ENCODE measurements at places on chromosomes 16 and 17.
A peak's percentile ranks its signal among the peaks of the same experiment; 100 is the strongest.

DNA sequence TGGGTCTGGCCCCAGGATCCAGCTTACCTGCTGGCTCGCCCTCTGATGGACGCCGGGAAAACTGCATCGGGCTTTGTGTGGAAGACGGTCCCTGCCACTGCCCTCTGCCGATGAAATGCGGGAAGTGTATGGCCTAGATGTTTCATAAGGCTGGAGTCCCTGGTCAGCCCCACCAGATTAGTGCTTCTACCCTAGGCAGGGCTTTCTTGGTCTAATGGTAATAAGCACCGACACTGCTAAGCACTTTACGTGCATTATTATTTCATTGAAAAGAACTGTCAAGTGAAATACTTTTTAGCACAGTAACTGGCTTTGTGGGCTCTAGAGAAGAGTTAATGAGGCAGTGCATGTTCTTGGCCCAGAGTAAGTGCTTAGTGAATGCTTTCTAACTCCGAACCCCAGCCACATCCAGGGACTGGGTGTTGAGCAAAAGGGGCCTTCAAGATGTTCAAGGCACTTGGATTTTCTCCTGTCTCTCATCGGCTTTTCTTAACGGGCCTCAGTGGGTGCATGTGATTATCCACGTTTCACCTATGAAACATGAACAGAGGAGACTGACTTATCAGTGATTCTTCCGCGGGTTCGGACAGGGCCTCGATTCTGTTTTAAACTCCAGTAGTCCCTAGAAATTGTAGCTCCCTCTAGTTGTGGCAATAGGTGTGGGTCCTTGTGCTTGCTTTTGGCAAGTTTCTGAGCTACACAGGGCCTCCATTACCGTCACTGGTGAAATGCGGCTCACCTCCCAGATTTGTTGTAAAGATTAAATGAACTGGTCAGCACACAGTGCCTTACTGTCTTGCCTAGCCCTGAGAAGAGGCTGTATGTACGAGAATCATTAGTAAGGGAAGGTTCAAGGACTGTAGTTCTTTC is 6.6 kb downstream of the TRAF4 start:
- peak; percentile 90 for DNase-seq

DNA sequence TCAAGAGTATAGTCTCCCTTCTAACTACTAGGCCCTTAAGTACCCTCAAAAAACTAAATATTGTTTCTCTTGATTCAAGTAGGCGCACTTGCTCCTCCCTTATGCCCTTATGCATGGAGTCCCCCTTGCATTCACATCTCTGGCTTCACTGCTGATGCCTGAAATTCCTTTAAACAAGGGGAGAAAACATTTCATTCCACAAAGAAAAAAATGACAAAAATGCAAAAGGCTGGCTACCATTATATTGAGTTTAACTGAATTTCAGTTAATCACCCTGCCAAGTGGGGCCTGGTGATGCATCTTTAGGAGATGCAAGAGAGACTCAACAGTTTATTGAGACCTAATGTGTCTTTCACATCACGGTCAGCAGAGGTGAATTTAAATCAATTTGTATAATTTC is 35.6 kb downstream of the CRLF3 start:
- peak; percentile 82 for DNase-seq

DNA sequence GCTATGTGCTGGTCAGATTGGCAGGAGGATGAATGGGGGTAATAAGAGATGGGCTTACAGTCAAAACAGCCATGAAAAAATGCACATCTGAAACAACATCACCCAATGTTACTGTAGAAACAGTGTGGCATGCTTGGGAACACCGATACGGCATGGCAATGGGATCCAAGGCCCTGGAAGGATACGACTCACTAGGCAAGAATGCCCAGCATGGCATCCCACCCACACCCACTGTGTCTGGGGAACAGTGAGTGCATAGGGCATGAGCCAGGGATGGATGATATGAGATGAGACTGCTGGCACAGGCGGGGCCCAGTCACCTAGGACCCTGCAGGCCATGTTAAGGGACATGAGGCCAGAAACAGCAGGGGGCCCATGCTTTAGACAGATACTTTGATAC is 11.5 kb downstream of the TRIM25 start:
- DNase-seq, result peak; percentile 77

- DNase-seq, result no peak
Measured at GRCh38 chr16:50235581-50235980, 30.8 kb upstream of the ADCY7 start.

- no peak for DNase-seq
Measured at GRCh38 chr16:67837811-67838210, 4.3 kb upstream of the THAP11 start.

DNA sequence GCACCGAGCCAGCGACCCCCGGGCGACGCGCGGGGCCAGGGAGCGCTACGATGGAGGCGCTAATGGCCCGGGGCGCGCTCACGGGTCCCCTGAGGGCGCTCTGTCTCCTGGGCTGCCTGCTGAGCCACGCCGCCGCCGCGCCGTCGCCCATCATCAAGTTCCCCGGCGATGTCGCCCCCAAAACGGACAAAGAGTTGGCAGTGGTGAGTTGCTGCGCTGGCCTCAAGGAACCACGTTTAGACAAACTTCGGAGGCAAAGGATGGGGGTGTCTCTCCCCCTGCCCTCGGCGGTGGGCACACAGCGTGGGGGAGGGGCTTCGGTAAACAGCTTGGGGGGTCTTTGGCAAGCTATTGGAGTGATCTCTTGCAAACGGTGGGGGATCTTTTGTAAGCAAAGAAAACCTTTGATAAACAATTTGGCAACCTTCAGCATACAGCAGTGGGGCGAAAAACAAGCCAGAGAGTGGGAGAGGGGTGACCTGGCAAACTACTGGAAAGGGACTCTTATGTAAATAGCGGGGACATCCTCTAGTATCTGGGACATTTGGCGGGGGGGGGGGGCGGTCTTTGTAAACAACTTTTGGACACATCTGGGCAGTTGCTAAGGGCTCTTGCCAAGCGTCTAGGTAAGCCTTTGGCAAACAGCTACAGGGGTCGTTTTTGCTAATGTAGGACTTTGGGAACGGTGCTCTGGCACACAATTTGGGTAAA is 587 bp downstream of the MMP2 start:
- no peak for DNase-seq
